ENCODE measurements at places on chromosomes 7 and 10. TPM values are rescaled to one million over a fixed set of nuclear protein-coding genes. Genes with fewer than 3 reads are reported as not detected.

Gene CYP3A4
- not detected for total RNA-seq

GRCh38 chr10:74453169-74453568 is 302.1 kb downstream of the ADK start:
- no peak overlapping the region for H3K4me3 ChIP-seq
- no peaks in the 10 kb centered on the region for H3K36me3 ChIP-seq
- no peak for DNase-seq
- no peak overlapping the region for H3K27ac ChIP-seq

GRCh38 chr10:93222211-93222754 is 148.6 kb downstream of the CYP26A1 start:
- H3K4me3 ChIP-seq, result no peak overlapping the region
- no peaks in the 10 kb centered on the region for H3K36me3 ChIP-seq
- no peaks in the 10 kb centered on the region for H3K27me3 ChIP-seq
- H3K4me1 ChIP-seq, result no peaks in the 10 kb centered on the region

GRCh38 chr7:44338600-44338999 is 13.2 kb upstream of the CAMK2B start:
- no peak for DNase-seq
- H3K36me3 ChIP-seq, result no peaks in the 10 kb centered on the region
- H3K27me3 ChIP-seq, result no peaks in the 10 kb centered on the region
- no peak overlapping the region for H3K27ac ChIP-seq
- H3K4me1 ChIP-seq, result no peaks in the 10 kb centered on the region
- H3K4me3 ChIP-seq, result no peak overlapping the region

Gene OR2A1
- not detected for total RNA-seq

DNA sequence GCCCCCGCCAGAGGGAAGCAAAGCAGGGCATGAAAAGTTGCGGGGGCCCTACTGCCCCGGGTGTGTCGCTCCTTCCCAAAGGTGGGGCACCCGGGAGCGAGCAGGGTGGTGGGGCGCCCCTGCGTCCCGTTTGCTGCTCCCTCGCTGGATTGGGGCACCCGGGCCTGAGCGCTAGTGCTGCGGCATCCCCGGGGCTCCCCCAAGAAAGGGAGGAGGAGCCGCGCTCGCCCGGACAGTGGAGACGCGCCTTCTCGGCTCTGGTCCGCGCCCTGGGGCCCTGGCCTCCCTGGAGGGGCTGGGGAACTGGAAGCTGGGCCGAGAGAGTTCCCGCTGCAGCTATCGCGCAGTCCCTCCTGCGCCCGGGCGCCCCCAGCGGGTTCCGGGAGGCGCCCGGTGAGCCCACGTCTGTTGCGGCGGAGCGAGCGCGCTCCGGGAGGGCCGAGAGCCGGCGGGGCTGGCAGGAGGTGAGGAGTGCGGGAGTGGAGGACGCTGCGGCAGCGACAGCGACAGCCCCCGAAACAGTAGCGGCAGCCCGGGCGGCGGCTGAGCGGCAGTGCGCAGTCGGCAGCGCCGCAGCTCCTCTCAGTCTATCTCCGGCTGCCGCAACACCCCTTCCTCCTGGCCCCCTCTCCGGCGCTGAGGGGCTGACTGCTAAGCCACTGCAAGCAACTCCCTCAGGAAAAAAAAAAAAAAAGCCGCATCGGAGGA is 504 bp upstream of the BMPER start:
- no peaks in the 10 kb centered on the region for H3K27me3 ChIP-seq
- H3K4me3 ChIP-seq, result peak overlapping the region; percentile 73
- H3K27ac ChIP-seq, result peak overlapping the region; percentile 39
- peaks cover 7% of the 10 kb centered on the region for H3K4me1 ChIP-seq
- no peaks in the 10 kb centered on the region for H3K36me3 ChIP-seq
- DNase-seq, result no peak

- H3K4me1 ChIP-seq, result no peaks in the 10 kb centered on the region
- H3K27ac ChIP-seq, result no peak overlapping the region
- H3K4me3 ChIP-seq, result no peak overlapping the region
- no peaks in the 10 kb centered on the region for H3K27me3 ChIP-seq
Observed at GRCh38 chr7:82605247-82605864, 161.8 kb upstream of the CACNA2D1 start.

GRCh38 chr10:24706479-24707118 is 17.1 kb downstream of the ARHGAP21 start:
- no peak overlapping the region for H3K27ac ChIP-seq
- H3K4me1 ChIP-seq, result peaks cover 6% of the 10 kb centered on the region
- no peak overlapping the region for H3K4me3 ChIP-seq
- H3K27me3 ChIP-seq, result no peaks in the 10 kb centered on the region
- no peak for DNase-seq

- no peaks in the 10 kb centered on the region for H3K4me1 ChIP-seq
- no peaks in the 10 kb centered on the region for H3K36me3 ChIP-seq
- H3K27ac ChIP-seq, result no peak overlapping the region
- H3K4me3 ChIP-seq, result no peak overlapping the region
- no peak for DNase-seq
Observed at GRCh38 chr10:104563548-104563947, 77.5 kb upstream of the SORCS3 start.

- no peaks in the 10 kb centered on the region for H3K4me1 ChIP-seq
- H3K4me3 ChIP-seq, result no peak overlapping the region
- no peaks in the 10 kb centered on the region for H3K27me3 ChIP-seq
- H3K36me3 ChIP-seq, result no peaks in the 10 kb centered on the region
- DNase-seq, result no peak
- H3K27ac ChIP-seq, result no peak overlapping the region
Observed at GRCh38 chr10:106474876-106475275, 689.6 kb downstream of the SORCS1 start.

Gene DHTKD1
- total RNA-seq, result 24.9 TPM

DNA sequence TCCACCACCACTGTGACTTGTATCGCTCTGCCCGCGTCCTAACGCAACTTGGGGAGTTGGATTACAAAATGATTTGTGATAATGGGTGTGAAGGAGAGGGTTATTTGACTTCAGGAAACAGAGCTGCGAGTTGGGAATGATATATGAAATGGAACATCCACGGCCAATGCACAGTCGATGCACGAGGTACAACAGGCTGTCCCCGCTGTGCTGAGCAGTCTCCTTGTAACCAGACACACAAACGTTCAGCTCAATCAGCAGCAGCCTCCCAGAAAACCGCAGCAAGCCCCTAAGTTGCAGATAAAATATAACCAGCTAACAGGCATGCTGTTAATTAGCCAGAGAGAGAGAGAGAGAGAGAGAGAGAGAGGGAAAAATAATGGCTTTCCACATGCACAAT is 332.7 kb upstream of the MGMT start:
- DNase-seq, result no peak
- no peak overlapping the region for H3K4me3 ChIP-seq
- no peaks in the 10 kb centered on the region for H3K4me1 ChIP-seq
- H3K27me3 ChIP-seq, result no peaks in the 10 kb centered on the region

DNA sequence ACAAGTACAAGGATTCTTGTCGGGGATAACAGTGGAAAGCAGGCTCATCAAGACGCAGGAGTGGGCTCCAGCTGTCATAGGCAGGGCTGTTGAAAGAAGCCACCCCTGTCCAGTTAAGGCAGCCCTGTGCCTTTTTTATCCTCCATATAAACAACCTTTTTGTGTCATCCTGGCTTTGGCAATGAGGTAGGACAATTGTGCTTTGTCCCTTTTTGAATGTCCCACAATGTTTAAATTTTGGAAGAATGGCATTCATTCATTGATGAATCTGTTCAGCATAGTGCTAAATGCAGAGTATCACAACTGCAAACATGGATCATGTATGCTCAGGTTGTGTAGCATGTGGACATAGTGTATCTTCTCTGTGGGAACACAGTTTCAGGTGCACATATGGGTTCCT is 66.7 kb downstream of the UBE3C start:
- no peaks in the 10 kb centered on the region for H3K27me3 ChIP-seq
- no peak overlapping the region for H3K4me3 ChIP-seq
- no peaks in the 10 kb centered on the region for H3K4me1 ChIP-seq
- H3K27ac ChIP-seq, result no peak overlapping the region
- DNase-seq, result no peak

DNA sequence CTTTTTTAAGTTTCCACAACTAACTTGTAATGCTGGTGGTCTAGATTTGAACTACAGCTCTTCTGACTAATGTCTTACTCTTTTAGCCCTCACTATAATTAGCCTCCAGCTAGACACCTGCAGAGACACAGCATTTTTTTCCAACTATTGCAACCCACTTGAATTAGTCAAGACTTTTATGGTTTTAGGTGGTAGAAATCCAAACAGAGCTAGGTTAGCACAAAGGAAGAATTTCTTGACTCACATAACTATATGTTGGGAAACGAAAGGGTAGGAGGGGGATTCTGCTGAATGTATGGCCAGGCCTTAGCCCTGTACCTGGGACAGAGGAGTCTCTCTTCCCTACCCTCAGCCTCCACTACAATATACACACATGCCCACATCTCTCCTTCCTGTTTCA is 586.1 kb downstream of the INHBA start:
- no peak overlapping the region for H3K4me3 ChIP-seq
- H3K27ac ChIP-seq, result no peak overlapping the region
- no peaks in the 10 kb centered on the region for H3K4me1 ChIP-seq

GRCh38 chr7:108097703-108098102 is 32.5 kb downstream of the LAMB4 start:
- DNase-seq, result no peak
- H3K36me3 ChIP-seq, result no peaks in the 10 kb centered on the region
- H3K4me3 ChIP-seq, result no peak overlapping the region
- H3K27me3 ChIP-seq, result no peaks in the 10 kb centered on the region

Gene HOXA11
- not detected for total RNA-seq

DNA sequence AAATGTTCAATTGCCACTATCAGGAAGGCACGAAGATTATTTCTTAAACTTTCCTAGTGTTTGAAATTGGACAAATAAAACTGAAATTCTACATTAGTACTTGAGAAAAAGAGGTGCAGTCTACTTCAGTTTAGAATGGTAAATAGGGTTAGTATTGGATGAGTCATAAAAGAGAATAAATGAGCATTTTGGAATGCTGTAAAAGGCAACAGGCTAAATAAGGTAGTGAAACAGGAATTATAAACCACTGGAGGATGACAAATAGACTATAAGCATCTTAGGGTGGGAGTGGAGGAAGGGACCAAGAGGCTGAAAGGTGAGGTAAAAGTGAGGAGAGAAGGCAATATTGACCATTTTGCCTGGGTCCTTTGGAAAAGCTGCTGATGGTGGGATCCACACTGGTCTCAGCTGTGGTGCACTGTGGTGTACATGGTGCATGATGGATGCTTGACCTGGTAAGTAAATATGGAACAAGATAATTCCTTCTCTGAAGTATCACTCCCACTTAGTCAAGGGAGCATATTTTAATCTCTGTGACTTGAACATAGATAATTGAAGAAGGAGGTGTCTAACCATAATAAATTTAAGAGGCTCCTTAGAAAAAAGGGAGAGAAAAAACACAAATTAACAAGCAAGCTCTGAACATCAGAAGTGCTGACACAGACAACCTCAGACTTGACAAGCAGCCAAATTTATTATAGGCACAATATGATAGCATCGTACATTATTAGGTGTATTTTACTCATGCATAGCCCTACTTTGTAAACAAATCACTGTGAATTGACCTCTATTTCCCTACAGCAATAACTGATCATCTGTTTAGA is 76.4 kb upstream of the SCIN start:
- H3K4me3 ChIP-seq, result no peak overlapping the region
- no peak overlapping the region for H3K27ac ChIP-seq
- H3K27me3 ChIP-seq, result no peaks in the 10 kb centered on the region
- H3K4me1 ChIP-seq, result no peaks in the 10 kb centered on the region

- H3K4me1 ChIP-seq, result no peaks in the 10 kb centered on the region
- no peaks in the 10 kb centered on the region for H3K27me3 ChIP-seq
- H3K36me3 ChIP-seq, result no peaks in the 10 kb centered on the region
- DNase-seq, result no peak
- H3K27ac ChIP-seq, result no peak overlapping the region
Observed at GRCh38 chr7:95198863-95199262, 125.5 kb downstream of the PON1 start.

DNA sequence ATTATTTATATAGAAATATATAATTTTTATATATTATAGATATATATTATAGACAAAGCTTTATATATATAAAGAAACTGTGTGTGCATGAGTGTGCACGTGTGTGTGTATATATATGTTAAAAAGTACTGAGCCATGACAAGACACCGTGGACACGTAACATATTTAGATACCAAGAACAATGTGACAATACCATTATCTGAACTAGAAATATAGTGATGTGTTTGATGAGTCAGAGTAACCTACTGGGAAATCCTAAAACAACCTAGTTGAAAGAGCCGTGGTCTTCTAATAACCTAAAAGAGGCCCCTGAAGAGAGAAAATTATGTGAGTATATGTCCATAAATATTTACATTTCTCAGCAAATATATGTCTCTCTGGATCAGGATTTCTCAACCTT is 50.7 kb upstream of the ITGB8 start:
- no peaks in the 10 kb centered on the region for H3K4me1 ChIP-seq
- DNase-seq, result no peak
- no peaks in the 10 kb centered on the region for H3K36me3 ChIP-seq
- H3K27me3 ChIP-seq, result no peaks in the 10 kb centered on the region
- H3K27ac ChIP-seq, result no peak overlapping the region

Gene VPS37D
- total RNA-seq, result not detected

Gene MRLN
- not detected for total RNA-seq

DNA sequence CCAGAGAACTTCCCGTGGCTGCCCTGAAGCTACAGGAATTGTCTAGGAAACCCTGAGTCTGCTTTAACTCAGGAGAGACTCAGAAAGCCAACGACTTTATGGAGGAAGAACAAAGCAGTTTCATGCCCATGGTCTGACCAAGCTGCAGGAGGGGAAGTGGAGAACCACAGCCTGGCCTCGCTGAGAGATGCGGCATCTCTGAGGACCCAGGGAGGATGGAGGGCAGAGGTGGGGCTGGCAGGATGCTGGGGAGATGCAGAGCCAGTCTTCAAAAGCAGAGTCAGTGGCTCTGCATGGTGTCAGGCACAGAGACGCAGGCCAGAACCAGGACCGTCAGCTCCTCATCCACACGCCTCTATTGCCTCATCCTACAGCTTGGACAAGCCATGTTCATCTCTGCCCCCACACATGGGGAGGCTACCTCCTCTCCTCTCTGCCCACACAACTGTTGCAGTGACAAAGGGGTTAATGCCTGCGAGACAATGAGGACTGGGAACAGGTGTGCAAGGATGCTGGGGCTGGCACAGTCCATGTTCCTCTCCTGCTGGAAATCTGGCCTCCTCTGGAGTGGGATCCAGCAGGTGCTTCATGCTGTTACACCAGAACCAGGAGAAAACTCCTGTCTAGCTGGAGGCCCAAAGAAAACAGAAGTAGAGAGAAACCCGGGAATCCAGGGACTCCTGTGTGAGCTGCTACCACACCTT is 267.0 kb downstream of the PLXNA4 start:
- H3K27ac ChIP-seq, result no peak overlapping the region
- H3K4me1 ChIP-seq, result no peaks in the 10 kb centered on the region
- no peaks in the 10 kb centered on the region for H3K36me3 ChIP-seq
- no peak for DNase-seq

Gene POLR2J2
- 6.7 TPM for total RNA-seq

DNA sequence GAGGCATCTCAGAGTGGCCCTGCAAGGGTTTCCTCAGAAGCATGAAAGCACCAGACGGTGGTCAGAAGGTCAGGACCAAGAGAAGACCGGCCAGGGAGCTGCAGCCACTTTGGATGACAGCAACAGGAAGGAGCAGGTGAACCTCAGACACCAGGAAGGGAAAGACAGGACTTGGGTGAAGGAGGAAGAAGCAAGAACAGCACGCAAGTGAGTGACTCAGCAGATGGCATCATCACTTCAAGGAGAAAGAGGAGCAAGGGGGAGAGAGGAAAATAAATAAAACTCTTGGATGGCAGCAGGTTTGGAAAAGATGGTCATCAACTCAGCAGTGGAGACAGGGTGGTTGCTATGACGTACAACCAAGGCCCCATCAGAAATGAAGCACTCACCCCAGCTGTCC is 31.6 kb downstream of the NCAPG2 start:
- H3K36me3 ChIP-seq, result no peaks in the 10 kb centered on the region
- H3K27me3 ChIP-seq, result no peaks in the 10 kb centered on the region
- H3K27ac ChIP-seq, result no peak overlapping the region
- H3K4me3 ChIP-seq, result no peak overlapping the region
